Osteocyte (in vitro differentiated cells): ENCODE measurements at places on chromosomes 7 and 10. TPM values are rescaled to one million over a fixed set of nuclear protein-coding genes. Genes with fewer than 3 reads are reported as not detected.
A peak's percentile ranks its signal among the peaks of the same experiment; 100 is the strongest.

DNA sequence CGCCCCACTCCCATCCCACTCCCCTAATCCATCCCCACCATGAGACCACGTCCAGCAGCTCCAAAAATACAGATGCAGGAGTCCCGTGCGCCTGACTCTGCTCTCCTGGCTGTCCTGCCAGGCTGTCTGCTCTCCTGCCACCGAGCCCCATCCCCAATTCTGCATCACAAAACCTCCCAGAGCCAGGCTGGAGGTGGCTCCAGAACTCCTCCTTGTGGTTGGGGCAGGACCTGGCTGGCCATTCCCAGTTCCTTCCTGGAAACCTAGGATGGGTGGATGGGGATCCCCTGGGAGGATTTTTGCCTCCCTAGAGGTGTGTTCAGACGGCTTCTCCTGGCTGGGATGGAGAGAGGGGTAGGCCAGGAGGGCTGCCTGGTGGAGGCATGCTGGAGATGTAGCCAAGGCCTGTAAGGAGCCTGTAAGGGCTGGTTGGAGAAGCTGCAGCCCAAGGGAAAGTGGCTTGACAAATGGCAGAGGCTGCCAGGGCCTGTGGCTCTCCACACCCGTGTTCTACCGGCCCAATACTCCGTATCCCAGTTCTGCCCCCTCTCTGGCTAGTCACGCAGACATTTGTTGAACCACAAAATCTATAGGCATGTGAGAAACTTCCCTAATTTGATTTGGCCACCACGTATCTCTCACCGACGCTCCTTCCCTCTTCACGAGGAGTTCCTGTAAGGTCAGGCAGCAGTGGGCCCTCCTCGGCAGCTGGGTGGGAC is 99.3 kb downstream of the ARHGAP22 start:
- no peaks in the 10 kb centered on the region for H3K27me3 ChIP-seq
- H3K27ac ChIP-seq, result no peak overlapping the region
- peak; percentile 81 for DNase-seq
- H3K4me1 ChIP-seq, result peaks cover 33% of the 10 kb centered on the region

- no peak for DNase-seq
- H3K4me3 ChIP-seq, result no peak overlapping the region
- H3K36me3 ChIP-seq, result peaks cover 28% of the 10 kb centered on the region
These were observed 15.4 kb downstream of the GPNMB start for GRCh38 chr7:23261843-23262452.

GRCh38 chr10:3699916-3700315 is 85.1 kb downstream of the KLF6 start:
- DNase-seq, result no peak
- H3K27ac ChIP-seq, result no peak overlapping the region
- no peaks in the 10 kb centered on the region for H3K27me3 ChIP-seq
- H3K36me3 ChIP-seq, result no peaks in the 10 kb centered on the region
- peaks cover 6% of the 10 kb centered on the region for H3K4me1 ChIP-seq

The NPC1L1 gene
- total RNA-seq, result not detected in 2 replicates

The RPS24 gene
- total RNA-seq, result 1,006 and 1,022 TPM in 2 replicates
